ENCODE measurements at places on chromosomes 5 and 9.
A peak's percentile ranks its signal among the peaks of the same experiment; 100 is the strongest.

- no peak for DNase-seq
Measured at GRCh38 chr5:148376198-148376597, 7.6 kb upstream of the FBXO38 start.

DNA sequence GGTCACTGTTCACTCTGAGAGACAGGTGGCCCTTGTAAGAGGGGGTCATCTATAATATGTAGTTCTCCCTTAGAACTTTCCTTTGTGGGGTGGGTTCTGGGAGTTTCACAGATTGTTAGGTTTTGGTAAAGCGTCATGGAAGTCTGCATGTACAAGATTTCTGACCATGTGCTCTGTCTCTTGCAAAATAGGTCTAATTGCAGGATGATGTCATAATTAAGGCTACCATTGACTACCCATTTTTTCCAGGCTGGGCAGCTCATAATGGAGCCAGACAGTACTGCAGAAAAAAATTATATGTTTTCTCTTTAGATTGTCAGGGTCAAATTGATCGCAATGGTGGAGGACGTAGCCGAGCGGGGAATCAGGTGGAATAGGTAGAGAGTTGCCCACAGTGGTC, 3.7 kb upstream of the GM2A start:
- no peak for DNase-seq

GRCh38 chr5:150156027-150156368, 353 bp upstream of the PDGFRB start:
- no peak for DNase-seq

- no peak for DNase-seq
Measured at GRCh38 chr5:74169701-74170100, 470.8 kb downstream of the ENC1 start.

DNA sequence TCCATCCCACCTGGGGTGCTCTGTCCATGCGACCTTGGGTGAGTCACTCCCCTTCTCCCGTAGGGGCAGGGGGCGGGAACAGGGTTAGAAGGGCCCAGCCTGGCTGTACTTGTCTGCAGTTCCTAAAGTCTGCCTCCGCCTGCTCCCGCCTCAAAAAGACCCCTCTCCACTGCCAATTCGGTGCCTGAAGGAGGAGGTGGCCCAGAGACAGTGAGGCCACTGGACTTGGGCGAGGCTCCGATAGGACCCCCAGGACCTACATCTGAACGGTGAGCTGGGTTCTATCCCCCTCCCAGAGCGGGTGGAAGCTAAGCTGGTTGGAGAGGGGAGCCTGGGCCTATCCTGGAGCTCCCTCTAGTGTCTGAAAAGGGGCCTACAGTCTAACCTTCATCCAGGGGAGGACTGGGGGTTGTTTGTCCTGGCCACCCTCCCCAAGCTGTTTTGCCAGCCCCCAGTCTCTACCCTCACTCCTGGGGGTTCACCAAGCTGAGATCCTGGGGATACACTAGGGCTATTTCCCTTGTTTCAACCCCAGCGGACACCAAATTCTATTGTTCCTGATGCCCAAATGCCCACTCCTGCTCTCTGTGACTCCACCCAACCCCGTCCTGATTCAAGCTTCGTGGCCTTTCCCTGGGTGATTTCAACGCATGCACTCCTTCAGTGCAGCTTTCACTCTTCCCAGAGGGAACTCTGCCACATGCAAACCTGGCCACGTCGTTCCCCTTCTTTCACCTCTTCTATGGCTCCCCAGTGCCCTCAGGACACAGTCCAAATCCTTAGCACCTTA, 6.1 kb upstream of the CRB2 start:
- peak; percentile 69 for DNase-seq

- no peak for DNase-seq
Measured at GRCh38 chr5:93078082-93079038, 502.7 kb downstream of the NR2F1-AS1 start.

- no peak for DNase-seq
Measured at GRCh38 chr5:173714551-173715428, 98.3 kb upstream of the BOD1 start.

- DNase-seq, result no peak
Measured at GRCh38 chr9:114790521-114790920, 15.3 kb downstream of the TNFSF15 start.

- DNase-seq, result no peak
Measured at GRCh38 chr9:68698943-68699509, 6.0 kb upstream of the PIP5K1B start.

- peak; percentile 47 for DNase-seq
Measured at GRCh38 chr5:37111426-37112382, 137.5 kb downstream of the CPLANE1 start.

DNA sequence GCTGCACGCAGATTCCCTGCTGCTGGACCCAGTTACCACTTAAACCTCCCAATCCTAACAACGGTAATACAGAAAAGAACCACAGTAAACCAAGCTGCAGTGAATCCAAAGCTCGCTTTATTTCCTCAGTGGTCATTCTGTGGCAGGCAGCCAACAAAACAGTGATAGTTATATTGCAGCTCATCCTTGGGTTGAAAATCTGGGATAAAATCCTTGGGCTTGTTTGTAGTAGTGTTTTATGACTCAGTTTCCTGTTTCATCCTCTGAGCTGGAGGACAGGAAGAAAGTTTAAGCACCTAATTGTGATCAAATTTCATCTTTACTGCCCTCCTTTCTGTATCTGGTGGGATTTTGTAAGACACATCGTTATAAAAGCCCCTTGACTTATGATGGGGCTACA, 31.4 kb downstream of the HMGCR start:
- no peak for DNase-seq

DNA sequence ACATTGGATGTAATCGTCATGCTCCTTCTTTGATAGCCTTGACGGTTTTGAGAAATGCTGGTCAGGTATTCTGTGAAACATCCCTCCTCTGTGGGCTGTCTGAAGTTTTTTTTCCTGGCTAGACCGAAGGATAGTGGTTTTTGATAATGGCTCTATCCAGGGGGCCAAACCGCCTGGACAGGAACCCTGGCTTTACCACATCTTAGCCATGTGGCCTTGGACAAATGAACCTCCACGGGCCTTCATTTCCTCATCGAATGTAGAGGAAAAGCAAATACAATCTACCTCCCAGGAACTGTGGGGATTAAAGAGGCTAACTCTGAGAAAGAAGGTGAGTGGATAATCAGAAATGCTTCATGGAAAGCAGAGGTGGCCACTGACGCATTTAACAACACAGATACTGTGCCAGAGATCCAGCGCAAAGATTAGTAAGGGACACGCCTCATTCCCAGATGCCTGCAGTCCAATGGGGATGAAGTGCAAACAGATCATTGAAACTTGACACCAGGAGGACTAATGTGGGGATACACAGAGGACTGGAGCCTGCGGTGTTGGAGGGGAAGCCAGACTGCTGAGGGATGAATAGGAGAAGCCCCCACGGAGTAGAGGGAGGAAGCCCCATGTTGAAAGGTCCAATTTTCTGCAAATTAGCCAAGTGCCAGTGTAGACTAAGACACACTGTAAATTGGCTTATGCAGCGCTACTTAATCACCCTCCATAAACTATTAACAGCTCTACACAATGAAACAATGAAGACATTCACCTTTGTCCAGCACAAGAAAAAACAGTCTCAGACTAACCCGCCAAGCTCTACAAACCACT, 41.6 kb downstream of the MYO10 start:
- DNase-seq, result no peak

- no peak for DNase-seq
Measured at GRCh38 chr9:35816708-35817107, 1.9 kb upstream of the HINT2 start.

GRCh38 chr9:37210737-37211523, 90.6 kb downstream of the ZCCHC7 start:
- DNase-seq, result no peak

GRCh38 chr5:140372971-140373487, 13.0 kb downstream of the SLC4A9 start:
- peak; percentile 50 for DNase-seq

DNA sequence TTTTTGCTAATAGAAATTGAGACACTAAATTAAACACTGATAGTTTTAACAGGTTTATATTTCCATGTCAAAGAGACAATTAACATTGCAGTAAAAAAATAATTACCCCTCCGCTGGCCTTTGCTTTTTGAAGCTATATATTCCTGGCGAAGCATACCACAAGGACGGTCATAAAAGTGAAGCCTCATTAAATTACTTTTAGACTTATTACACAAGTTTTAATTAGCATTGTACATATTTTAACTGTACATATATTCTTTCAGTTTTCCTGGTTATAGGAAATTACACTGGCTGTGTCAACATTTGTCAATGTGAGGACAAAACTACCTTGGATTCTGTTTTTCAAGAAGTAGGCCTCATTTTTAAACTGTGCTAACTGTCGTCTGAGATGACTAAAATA, 1.2 kb downstream of the CDKN2A start:
- DNase-seq, result no peak

- no peak for DNase-seq
Measured at GRCh38 chr9:100111235-100111634, 12.2 kb downstream of the INVS start.

DNA sequence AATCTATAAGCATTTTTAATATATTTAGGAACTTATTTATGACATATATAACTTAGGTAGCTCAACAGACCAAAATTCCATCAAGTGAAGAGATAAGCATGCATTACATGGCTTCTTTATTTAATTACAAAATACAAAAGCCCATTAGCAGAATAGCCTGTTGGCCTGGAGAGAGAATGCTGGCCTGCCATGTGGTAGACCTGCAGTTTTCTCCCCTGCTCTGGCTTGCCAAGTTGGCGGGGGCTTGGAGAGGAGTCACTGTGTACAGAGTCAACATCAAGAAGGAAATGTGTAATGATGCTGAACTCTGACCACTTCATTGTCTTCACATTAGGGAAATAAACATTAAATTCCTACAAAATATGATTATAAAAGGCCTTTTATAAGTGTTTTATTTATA, 69.8 kb upstream of the CNTLN start:
- no peak for DNase-seq

DNA sequence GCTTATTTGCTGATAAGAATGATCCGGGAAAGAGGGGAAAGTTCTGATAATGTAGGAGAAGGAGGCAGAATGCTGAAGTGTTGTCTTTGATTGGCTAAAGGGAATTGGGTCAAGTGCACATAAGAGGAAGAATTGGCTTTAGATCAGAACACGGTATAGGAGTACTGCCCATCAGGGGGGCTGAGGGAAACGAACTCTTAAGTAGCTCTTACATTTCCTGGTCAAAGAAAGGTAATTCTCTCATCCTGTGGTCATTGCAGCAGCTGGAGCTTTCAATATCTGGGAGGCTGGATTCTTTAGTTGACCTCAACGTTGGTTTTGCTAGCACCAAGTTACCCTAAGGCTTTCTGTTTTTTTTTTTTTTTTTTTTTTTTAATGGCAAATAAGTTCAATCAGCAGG, 178.7 kb upstream of the NR3C1 start:
- no peak for DNase-seq

DNA sequence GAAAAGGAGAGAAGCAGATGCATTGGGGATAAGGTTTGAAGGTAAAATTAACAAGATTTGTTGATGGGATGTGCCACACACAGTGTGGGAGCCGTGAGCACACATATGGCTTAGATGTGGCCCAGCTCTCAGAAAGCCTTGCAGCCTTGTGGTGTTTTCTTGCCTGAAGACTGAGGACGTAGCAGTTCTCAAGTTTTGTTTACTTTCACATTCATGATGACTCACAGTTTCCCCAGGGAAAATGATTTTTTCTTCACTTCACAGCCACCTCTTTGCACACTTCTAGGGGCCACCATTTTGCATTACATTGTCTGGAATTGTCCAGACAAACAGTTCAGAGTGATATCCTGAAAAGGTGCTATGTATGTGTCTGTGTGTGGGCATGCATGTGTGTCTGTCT, 126.2 kb downstream of the BASP1 start:
- no peak for DNase-seq

DNA sequence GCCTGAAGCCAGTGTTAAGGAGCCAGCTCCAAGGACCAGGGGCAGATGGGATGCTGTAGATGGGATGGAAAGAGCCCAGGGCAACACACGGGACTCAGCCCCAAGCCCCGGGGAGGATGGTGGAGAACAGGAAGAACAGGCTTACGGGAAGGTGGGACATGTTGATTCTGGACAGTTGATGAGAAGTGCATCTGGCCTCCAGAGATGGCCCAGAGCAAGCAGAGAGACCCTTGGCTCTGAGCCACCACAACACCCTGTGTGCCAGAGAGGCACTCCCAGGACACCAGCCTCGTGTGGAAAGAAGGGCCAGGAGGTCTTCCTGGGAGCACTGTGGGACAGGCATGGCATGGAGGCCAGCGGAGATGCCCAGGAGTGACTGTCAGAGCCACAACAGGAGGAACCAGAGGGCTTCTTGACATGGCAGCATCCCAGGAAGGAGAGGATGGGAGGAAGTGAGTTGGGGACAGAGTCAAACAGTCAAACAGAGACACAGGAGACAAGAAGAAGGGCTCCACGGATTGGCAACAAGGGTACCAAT, 156.3 kb upstream of the MVB12B start:
- no peak for DNase-seq

DNA sequence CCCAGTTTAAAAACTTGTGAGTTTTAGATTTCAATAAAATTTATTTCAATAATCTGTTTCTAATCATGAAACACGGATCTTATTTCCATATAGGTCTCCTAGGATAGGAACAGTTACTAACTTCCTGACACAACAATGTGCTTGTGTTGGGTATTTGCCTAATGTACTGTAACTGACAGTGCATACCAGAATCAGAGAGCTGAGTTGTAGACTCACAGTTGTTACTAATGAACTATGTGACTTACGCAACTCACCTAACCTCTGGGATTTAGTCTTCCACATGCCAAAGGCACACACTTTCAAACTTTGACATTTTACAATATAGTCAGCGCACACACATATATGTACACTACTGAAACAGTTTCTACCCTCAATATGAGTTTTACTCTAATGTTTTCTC, 77.7 kb downstream of the HOMER1 start:
- DNase-seq, result no peak

DNA sequence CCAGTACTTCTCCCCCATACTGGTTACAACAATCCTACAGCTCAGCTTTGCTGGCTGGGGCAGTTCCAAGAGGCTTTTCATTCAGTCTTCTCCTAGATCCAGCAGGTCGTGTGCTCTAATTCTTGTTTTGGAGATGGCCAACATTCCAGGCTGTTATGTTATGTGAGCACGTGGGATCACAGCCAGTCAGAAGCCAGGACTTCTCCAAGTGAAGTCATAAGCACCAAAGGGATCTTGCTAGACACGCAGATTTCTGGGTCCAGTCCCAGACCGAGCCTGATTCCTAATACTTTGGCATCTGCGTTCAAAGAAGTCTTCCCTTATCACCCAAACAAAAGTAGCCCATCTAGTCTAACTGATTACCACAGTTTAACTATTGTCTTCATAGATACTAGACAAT, 1.4 kb upstream of the LARP1 start:
- DNase-seq, result no peak

DNA sequence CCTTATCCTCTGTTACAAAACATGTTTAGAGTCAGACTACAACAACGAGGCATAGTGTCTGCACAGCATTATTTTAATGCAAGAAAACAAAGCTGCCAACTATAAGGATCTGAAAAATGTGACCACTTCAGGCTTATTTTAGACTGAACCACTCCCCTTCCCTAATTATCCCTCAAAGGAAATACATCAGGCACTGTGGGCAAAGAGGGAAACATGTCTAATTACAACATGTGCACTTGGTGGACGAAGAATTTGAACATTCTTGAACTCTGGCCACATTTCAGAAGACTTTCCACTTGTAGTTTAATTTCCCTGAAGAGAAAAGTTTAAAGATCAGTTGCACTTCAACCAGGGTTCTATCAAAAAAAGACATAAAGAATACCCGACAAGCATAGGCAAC, 3.8 kb downstream of the MTMR12 start:
- DNase-seq, result no peak

All from CD4-positive, alpha-beta T cell treated with Interleukin-21 for 1 hour (primary cell).